ENCODE measurements at places on chromosomes 7 and 10. TPM values are rescaled to one million over a fixed set of nuclear protein-coding genes. Genes with fewer than 3 reads are reported as not detected.

The BAZ1B gene
- total RNA-seq, result 38.9 TPM

The SPDYE16 gene
- total RNA-seq, result 0.22 TPM

The CPA5 gene
- not detected for total RNA-seq

The SPDYE2 gene
- total RNA-seq, result not detected

The FAM13C gene
- 5.2 TPM for total RNA-seq

The MRPL32 gene
- 65.5 TPM for total RNA-seq

The RAB19 gene
- total RNA-seq, result not detected

The CALML3 gene
- total RNA-seq, result not detected

The DNAH11 gene
- 0.74 TPM for total RNA-seq

- no peaks in the 10 kb centered on the region for H3K27me3 ChIP-seq
- peak; percentile 17 for DNase-seq
- no peak within 1 kb of the TSS for H3K4me3 ChIP-seq
Observed at GRCh38 chr7:90469554-90469953, at the start of gene PTTG1IP2. TSS of gene PTTG1IP2 (plus strand) at chr7:90469639. CDS start at chr7:90469787, 148 bp downstream.

DNA sequence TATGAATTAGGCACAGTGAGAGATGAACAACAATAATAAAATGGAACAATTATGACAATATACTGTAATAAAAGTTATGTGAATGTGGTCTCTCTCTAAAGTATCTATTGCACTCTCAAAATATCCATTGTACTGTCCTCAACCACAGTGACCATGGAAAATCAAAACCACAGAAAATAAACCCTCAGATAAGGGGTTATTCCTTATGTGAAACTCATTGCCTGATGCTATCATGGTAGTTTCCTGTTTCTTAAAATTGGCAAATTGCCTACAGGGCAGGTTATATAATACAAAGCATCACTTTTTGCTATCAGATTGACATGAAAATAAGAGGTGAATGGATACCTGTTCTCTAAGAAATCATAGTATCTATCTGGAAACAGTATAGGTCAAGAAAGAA lies 3.8 kb downstream of the MCM10 start:
- no peak overlapping the region for H3K4me3 ChIP-seq
- peaks cover 15% of the 10 kb centered on the region for H3K4me1 ChIP-seq
- H3K27me3 ChIP-seq, result no peaks in the 10 kb centered on the region
- no peak overlapping the region for H3K27ac ChIP-seq
- H3K36me3 ChIP-seq, result no peaks in the 10 kb centered on the region

- H3K4me1 ChIP-seq, result peaks cover 22% of the 10 kb centered on the region
- no peaks in the 10 kb centered on the region for H3K36me3 ChIP-seq
- DNase-seq, result peak; percentile 33
- H3K27me3 ChIP-seq, result no peaks in the 10 kb centered on the region
Observed at GRCh38 chr10:132306864-132307751, 642 bp downstream of the STK32C start.

DNA sequence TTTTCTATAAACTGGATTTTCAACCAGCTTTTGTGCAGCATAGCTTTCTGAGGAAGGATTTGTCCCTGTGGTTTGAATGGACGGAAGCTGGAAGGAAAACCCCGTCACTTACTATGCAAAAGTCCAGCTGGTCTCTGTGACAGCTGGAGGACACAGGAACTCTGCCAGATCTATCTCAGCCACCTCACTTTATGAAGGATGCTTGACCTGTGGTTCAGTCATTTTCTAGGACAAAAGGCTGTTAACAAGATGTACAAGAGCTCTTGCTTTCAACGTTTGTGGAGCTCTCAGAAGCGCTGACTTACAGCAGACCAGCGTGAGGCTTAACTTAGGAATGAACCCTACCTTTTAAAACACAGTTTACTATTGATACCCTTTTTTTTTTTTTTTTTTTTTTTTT lies 90.8 kb downstream of the CREM start:
- no peak for DNase-seq
- H3K4me3 ChIP-seq, result peak overlapping the region; percentile 2
- no peaks in the 10 kb centered on the region for H3K36me3 ChIP-seq
- H3K4me1 ChIP-seq, result peaks cover 46% of the 10 kb centered on the region
- H3K27ac ChIP-seq, result peak overlapping the region; percentile 77
- H3K27me3 ChIP-seq, result no peaks in the 10 kb centered on the region

GRCh38 chr7:97351488-97351887 lies 234.0 kb downstream of the SDHAF3 start:
- no peaks in the 10 kb centered on the region for H3K4me1 ChIP-seq
- H3K27ac ChIP-seq, result no peak overlapping the region
- no peaks in the 10 kb centered on the region for H3K36me3 ChIP-seq
- DNase-seq, result no peak

DNA sequence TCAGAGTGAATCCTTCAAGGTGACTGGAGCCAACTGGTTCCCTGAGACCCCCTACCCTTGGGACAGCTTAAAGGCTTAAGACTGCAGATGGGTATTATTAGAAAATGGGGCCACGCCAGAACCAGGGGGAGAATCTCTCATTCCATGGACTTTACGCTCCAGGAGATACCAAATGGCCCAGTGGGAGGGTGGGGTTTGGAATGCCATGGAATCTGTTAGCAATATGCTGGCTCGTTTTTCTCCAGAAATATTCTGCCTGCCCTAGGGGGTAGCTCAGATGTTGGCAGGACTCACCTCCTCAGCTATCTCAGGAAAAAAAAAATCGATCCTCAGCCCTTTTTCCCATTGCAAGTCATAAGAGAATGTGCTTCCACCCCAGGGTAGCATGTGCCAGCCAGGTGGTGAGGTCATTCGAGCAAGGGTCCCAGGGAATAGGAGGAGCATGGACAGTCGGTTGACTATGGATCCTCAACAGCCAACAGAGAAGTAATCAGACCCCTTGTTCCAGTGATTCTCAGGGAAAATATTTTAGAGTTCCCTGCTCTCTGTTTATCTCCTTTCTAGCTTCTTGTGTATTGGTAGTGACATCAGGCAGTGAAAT lies 22.9 kb downstream of the SVIL start:
- no peak overlapping the region for H3K4me3 ChIP-seq
- H3K4me1 ChIP-seq, result peaks cover 75% of the 10 kb centered on the region
- no peak for DNase-seq
- H3K36me3 ChIP-seq, result no peaks in the 10 kb centered on the region
- H3K27ac ChIP-seq, result peak overlapping the region; percentile 69

GRCh38 chr7:47577321-47577919 lies 4.5 kb downstream of the TNS3 start:
- peaks cover 82% of the 10 kb centered on the region for H3K4me1 ChIP-seq
- no peaks in the 10 kb centered on the region for H3K36me3 ChIP-seq
- peak overlapping the region; percentile 87 for H3K27ac ChIP-seq
- peak; percentile 64 for DNase-seq
- no peaks in the 10 kb centered on the region for H3K27me3 ChIP-seq

DNA sequence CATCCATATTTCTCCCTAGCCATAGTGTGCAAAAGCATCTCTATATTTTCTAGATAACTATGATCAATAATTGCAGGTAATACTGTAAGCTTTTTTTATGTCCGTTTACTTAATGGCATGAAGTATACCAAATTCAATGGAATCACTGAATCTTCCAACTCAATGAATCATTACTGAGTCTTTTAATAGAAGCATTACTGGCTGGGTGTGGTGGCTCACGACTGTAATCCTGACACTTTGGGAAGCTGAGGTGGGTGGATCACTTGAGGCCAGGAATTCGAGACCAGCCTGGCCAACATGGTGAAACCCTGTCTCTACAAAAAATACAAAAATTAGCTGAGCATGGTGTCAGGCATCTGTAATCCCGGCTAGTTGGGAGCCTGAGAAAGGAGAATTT lies 372.5 kb downstream of the BMPER start:
- DNase-seq, result no peak
- no peaks in the 10 kb centered on the region for H3K27me3 ChIP-seq
- no peak overlapping the region for H3K27ac ChIP-seq
- H3K4me1 ChIP-seq, result no peaks in the 10 kb centered on the region
- H3K36me3 ChIP-seq, result no peaks in the 10 kb centered on the region

GRCh38 chr7:118011652-118012051 lies 138.4 kb upstream of the CTTNBP2 start:
- H3K4me3 ChIP-seq, result no peak overlapping the region
- H3K27ac ChIP-seq, result no peak overlapping the region
- no peaks in the 10 kb centered on the region for H3K36me3 ChIP-seq
- no peak for DNase-seq
- no peaks in the 10 kb centered on the region for H3K4me1 ChIP-seq

GRCh38 chr10:36019749-36020148 lies 377.7 kb upstream of the FZD8 start:
- DNase-seq, result no peak
- no peak overlapping the region for H3K27ac ChIP-seq
- no peaks in the 10 kb centered on the region for H3K27me3 ChIP-seq
- H3K4me3 ChIP-seq, result no peak overlapping the region
- H3K4me1 ChIP-seq, result no peaks in the 10 kb centered on the region

DNA sequence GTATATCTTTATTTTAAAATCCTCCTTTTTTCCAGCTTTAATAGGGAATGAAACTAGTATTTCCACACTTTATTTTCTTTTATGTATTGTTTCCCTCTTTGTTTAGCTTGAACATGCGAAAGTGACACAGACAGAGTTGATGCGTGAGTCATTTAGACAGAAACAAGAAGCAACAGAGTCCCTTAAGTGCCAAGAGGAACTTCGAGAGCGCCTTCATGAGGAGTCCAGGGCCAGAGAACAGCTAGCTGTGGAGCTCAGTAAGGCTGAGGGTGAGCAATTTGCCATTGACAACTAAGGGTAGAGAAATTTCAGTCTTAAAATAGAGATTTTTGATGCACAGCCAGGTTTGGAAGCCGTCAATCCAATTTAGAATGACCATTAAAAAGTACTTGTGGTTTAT lies 73.1 kb downstream of the CYP51A1 start:
- H3K27ac ChIP-seq, result peak overlapping the region; percentile 50
- H3K27me3 ChIP-seq, result no peaks in the 10 kb centered on the region
- no peak overlapping the region for H3K4me3 ChIP-seq
- DNase-seq, result no peak

- no peak for DNase-seq
- no peak overlapping the region for H3K4me3 ChIP-seq
- H3K27ac ChIP-seq, result no peak overlapping the region
- H3K27me3 ChIP-seq, result no peaks in the 10 kb centered on the region
Observed at GRCh38 chr10:119803264-119803663, 69.4 kb downstream of the MCMBP start.

DNA sequence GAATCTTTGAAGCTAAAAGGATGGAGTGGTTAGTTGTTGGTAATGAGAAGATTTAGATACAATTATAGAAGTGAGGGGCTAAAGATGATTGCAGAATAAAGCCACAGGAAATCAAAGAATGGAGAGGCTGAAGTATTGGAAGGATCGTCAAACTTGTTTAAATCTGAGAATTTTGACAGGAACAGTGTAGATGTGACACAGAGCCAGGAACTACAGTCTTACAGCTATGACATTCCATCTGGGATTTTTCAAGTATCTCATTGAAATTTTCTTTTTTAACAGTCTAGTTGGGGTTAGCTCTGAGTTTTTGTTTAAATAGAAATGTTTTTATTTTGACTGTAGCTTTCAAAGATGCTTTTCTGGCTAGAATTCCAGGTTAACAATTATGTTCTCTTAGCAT lies 181.4 kb downstream of the NRG3 start:
- H3K27me3 ChIP-seq, result no peaks in the 10 kb centered on the region
- H3K4me3 ChIP-seq, result no peak overlapping the region
- no peak for DNase-seq
- H3K4me1 ChIP-seq, result no peaks in the 10 kb centered on the region

- H3K4me1 ChIP-seq, result peaks cover 21% of the 10 kb centered on the region
- no peak for DNase-seq
- H3K27me3 ChIP-seq, result no peaks in the 10 kb centered on the region
- H3K36me3 ChIP-seq, result no peaks in the 10 kb centered on the region
- peak overlapping the region; percentile 35 for H3K27ac ChIP-seq
Observed at GRCh38 chr7:159007996-159008389, 136.7 kb downstream of the VIPR2 start.

- no peak for DNase-seq
- H3K27ac ChIP-seq, result peak overlapping the region; percentile 98
- peaks cover 53% of the 10 kb centered on the region for H3K36me3 ChIP-seq
Observed at GRCh38 chr7:116527521-116527920, 2.7 kb downstream of the CAV1 start.

GRCh38 chr7:129630341-129630740 lies 18.8 kb downstream of the NRF1 start:
- no peaks in the 10 kb centered on the region for H3K27me3 ChIP-seq
- H3K36me3 ChIP-seq, result no peaks in the 10 kb centered on the region
- H3K4me1 ChIP-seq, result peaks cover 12% of the 10 kb centered on the region
- H3K27ac ChIP-seq, result no peak overlapping the region
- no peak for DNase-seq

GRCh38 chr7:68785036-68785435 lies 813.2 kb upstream of the AUTS2 start:
- H3K27ac ChIP-seq, result no peak overlapping the region
- peaks cover 4% of the 10 kb centered on the region for H3K27me3 ChIP-seq
- H3K36me3 ChIP-seq, result no peaks in the 10 kb centered on the region
- H3K4me1 ChIP-seq, result no peaks in the 10 kb centered on the region

- DNase-seq, result peak; percentile 62
- H3K27ac ChIP-seq, result peak overlapping the region; percentile 98
- H3K27me3 ChIP-seq, result no peaks in the 10 kb centered on the region
- peaks cover under 1% of the 10 kb centered on the region for H3K36me3 ChIP-seq
Observed at GRCh38 chr7:159096736-159097581, 47.7 kb downstream of the VIPR2 start.

- no peaks in the 10 kb centered on the region for H3K27me3 ChIP-seq
- no peaks in the 10 kb centered on the region for H3K36me3 ChIP-seq
- no peak overlapping the region for H3K4me3 ChIP-seq
- no peak for DNase-seq
- peaks cover 76% of the 10 kb centered on the region for H3K4me1 ChIP-seq
- no peak overlapping the region for H3K27ac ChIP-seq
Observed at GRCh38 chr10:34713875-34714274, 101.2 kb downstream of the PARD3 start.

GRCh38 chr10:58030208-58030607 lies 237.5 kb downstream of the IPMK start:
- DNase-seq, result no peak
- no peaks in the 10 kb centered on the region for H3K36me3 ChIP-seq
- H3K27me3 ChIP-seq, result no peaks in the 10 kb centered on the region
- H3K27ac ChIP-seq, result no peak overlapping the region
- H3K4me3 ChIP-seq, result no peak overlapping the region

GRCh38 chr10:11264296-11265048 lies 246.8 kb downstream of the CELF2 start:
- peaks cover 23% of the 10 kb centered on the region for H3K36me3 ChIP-seq
- no peak for DNase-seq
- H3K27ac ChIP-seq, result peak overlapping the region; percentile 84
- H3K4me1 ChIP-seq, result peaks cover 77% of the 10 kb centered on the region

DNA sequence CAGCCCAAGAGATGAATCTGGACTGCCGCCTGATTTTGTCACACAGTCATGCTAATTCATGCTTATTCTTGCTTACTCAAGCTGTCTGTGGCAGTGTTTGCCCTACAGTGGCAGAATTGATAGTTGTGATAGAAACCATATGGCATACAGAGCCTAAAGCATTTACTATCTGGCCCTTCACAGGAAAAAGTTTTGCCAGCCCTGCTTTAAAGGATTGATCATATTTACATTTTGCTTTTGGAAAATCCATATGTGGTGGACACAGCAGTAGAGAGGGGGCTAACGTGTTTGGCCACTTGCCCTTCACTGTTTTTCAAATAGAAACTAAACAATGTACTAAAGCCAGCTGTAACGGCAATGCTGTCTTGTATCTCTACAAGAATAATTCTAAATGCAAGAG lies 974.0 kb upstream of the GHITM start:
- no peak overlapping the region for H3K4me3 ChIP-seq
- H3K27ac ChIP-seq, result no peak overlapping the region
- H3K36me3 ChIP-seq, result no peaks in the 10 kb centered on the region
- H3K4me1 ChIP-seq, result no peaks in the 10 kb centered on the region
- no peak for DNase-seq

- no peak for DNase-seq
- no peak overlapping the region for H3K4me3 ChIP-seq
- no peak overlapping the region for H3K27ac ChIP-seq
- no peaks in the 10 kb centered on the region for H3K36me3 ChIP-seq
Observed at GRCh38 chr10:51675088-51675487, 24.3 kb downstream of the CSTF2T start.
